ENCODE measurements at places on chromosomes 2 and 18.

DNA sequence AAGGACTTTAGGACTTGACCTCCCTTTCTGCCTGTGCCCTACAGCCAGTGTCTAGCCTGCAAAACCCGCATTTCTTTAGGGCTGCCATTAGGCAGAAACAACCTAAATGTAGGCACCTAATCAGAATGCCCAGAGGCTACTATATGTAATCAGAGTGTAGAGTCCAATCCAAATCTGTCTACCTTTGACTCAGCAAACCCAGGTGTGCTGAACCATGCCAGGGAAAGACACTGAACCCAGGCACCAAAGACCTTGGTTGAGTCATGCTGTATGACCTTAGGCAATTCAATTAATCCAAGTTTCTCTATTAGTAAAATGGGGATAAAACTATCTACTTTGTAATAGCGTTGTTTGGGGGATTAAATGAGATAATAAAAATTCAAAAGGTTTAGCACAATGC lies 20.7 kb downstream of the CAPN14 start:
- DNase-seq = no peak

DNA sequence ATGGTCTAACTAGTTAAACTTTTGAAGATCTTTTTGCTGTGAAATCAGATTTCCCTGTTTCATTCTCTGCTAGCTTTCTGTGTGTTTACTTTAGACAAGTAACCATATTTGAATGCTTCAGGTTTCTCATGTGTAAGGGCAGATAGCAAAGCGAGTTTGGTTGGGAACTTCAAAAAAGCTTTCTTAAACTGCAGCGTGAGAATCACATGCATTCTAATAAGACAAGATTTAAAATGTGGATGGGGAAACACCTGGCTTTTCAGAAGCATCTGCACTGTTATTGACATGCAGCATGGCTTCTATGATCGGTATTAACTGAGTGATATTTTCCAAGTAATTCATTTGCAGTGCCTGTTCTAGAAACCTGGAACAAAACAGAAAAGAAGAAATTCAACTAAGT lies 119.3 kb downstream of the ABCA12 start:
- no peak for DNase-seq

DNA sequence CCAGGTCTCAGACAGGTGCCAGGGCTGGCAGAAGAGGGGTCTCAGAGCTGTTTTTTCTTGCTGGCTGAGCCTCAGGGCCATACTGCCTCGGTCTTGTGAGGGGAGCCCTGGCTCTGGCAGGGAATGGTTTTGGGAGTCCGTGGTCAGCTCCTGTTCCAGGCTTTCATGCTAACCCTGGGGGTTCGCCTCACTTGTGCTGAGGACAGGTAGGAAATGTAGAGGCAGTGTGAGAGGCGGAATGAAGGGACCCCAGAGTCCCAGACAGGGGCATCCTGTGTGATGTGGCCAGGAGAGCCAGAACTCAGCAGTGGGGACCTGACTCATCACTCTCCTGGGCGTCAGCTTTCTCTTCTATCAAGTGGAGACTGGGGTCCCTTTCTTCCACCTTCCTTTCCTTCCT lies 5.7 kb upstream of the CELF4 start:
- no peak for DNase-seq

DNA sequence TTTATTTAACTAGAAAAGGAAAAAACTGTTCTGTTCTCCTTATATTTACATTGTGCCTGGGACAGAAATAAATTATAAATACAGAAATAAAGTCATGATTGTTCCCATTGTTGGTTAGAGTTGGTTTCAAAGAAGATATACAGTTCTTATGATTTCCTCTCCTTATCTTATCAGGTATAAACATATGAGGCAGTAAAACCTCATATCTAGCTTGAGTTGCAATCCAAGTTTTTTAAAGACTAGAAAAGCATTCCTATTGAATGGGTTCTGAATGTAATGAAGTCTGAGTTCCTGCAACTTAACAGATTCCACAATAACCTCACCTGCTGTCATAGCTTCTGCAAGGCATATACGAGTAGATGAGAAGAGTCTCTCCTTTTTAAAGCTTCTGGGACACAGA lies 114.7 kb upstream of the CAVIN2 start:
- DNase-seq = no peak

- DNase-seq = no peak
Observed at GRCh38 chr2:38591152-38591551, 11.6 kb downstream of the HNRNPLL start.

- no peak for DNase-seq
Observed at GRCh38 chr2:62822549-62822948, 117.0 kb downstream of the EHBP1 start.

DNA sequence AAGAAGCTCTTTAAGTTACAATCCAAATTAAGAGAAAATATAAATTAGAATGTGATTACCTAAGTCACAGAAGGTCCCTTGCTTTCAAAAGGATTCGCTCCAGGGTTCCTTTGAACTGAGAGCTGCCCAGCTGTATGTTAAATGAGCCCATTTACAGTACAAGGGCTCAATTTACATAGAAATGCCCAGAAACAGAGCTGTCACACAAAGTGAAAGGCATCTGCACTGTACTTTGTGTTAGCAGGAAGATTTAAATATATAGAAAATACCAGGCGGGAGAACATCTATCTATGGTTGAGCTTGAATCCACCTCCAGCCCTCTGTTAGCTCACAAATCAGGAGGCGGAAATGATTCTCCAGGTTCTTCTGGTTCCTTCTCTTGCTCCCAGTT lies 272.9 kb downstream of the PAX3 start:
- no peak for DNase-seq

- DNase-seq = no peak
Observed at GRCh38 chr2:63058921-63059792, 8.5 kb downstream of the OTX1 start.

GRCh38 chr2:69931832-69932595 lies 17.1 kb downstream of the MXD1 start:
- no peak for DNase-seq

- no peak for DNase-seq
Observed at GRCh38 chr18:2442726-2443275, 128.5 kb downstream of the METTL4 start.

DNA sequence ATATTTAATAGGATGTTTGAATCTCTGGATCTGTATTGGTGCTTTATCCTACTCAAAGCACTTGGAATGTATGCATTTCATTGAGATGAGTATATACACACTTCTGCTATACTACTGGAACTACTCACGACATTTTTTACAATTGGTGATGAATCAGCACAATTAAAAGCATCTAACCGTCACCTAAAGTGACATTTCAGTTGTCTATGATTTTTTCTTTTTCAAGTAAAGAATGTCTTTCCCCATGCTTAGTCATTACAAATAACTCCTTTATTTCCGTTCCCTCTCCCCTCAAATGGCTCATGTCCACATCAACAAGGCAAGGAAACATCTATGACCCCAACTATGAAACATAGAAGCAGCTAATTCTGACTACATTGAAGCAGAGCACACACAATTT lies 77.3 kb downstream of the CLIP4 start:
- DNase-seq = no peak

DNA sequence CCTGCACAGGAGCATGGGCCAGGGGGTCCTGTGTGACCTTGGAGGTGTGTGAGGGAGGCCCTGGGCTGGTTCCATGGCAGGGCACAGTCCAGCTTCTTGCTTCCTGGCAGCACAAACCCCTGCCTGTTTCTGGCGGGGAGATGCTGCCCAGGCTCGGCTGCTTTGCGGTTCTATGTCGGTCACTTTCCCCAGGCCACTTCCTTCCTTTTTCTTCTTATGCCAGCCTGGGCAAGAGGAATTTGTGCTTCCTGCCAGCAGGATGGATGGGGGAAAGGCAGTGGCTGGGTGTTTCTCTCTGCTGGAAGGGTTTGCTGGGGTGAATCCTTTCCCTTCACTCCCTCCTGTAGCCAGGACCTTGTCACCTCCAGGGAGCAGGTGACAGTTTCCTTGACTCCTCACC lies 24.3 kb downstream of the ASAP2 start:
- no peak for DNase-seq

GRCh38 chr2:36413218-36413617 lies 57.6 kb downstream of the CRIM1 start:
- no peak for DNase-seq

DNA sequence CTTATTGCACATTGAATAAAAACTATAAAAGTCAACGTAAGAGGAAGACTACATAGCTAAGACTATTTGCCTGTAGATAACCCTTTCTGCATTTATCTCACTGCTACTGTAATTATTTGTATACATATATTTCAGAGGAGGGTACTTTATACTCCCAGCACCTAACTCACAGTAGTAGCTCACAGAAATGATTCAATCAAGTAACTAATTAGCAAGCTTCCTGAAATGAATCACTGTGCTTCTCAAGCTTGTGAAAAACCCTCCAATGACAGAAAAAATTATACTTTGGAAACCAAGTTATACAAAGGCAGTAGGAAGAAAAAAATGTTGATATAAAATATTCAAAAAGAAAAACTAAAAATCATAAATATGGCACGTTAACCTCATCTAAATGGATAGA lies 124.9 kb downstream of the NBAS start:
- no peak for DNase-seq

GRCh38 chr18:8799001-8799400 lies 93.6 kb downstream of the MTCL1 start:
- DNase-seq = no peak

GRCh38 chr2:121088251-121089165 lies 196.5 kb downstream of the TFCP2L1 start:
- no peak for DNase-seq

DNA sequence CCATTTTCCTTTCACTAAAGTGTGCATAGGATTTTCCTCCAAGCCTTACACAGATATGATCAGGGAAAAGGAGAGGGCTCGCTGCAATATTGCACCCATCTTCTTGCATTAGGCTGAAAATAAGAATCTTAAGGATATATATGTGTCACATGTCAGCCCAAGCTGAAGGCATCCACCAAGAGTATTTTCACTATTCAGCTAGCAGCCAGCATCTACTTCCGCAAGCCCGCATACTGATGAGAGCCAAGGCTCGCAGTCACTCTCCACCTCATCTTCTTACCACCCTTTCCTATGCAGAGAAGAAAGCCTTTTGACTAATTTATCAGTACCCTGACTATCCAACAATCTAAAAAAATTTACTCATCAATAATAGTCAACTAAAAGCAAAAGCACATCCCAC lies 6.1 kb downstream of the TMEM163 start:
- no peak for DNase-seq

DNA sequence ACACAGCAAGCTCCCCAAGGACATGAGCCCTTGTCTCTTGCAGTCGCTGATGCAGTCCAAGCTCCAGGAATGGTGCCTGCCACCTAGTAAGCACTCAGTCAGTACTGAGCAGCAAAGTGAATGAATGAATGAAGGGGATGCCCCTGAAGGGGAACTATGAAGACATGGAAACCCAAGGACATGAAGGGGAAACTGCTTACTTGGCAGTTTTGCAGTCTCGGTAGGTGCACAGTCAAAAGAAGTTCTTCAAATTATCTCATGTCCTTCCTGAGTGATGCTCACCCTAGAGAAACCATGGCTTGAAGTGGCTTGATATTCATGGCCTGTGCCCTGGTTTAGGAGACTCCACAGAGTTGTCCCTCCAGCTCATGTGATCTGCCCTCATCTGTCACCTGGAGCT lies 102.1 kb upstream of the DLX2 start:
- DNase-seq = no peak

GRCh38 chr2:176454893-176455815 lies 185.9 kb downstream of the MTX2 start:
- DNase-seq = peak; percentile 81

- DNase-seq = no peak
Observed at GRCh38 chr2:135637456-135638087, 104.1 kb upstream of the UBXN4 start.

- DNase-seq = no peak
Observed at GRCh38 chr2:29060441-29060840, 13.9 kb downstream of the PCARE start.

DNA sequence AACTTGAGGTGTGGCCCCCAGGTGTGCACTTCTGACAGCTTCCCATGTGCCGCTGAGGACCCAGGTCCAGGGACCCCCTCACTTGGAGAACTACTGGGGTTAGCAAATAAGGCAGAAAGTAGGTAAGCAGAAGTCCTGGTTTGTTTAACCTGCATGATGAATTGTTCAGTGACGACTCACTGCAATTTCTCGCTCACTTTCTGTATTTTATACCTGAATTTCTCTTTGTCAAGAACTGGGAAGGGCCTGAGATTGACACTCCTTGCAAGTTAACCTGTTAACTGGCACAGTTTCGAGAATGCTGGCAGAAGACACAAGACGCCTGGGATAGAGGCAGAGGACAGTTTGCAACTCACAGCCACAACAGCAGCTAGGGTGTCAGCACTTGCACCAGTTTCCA lies 164.5 kb upstream of the NCK2 start:
- no peak for DNase-seq

DNA sequence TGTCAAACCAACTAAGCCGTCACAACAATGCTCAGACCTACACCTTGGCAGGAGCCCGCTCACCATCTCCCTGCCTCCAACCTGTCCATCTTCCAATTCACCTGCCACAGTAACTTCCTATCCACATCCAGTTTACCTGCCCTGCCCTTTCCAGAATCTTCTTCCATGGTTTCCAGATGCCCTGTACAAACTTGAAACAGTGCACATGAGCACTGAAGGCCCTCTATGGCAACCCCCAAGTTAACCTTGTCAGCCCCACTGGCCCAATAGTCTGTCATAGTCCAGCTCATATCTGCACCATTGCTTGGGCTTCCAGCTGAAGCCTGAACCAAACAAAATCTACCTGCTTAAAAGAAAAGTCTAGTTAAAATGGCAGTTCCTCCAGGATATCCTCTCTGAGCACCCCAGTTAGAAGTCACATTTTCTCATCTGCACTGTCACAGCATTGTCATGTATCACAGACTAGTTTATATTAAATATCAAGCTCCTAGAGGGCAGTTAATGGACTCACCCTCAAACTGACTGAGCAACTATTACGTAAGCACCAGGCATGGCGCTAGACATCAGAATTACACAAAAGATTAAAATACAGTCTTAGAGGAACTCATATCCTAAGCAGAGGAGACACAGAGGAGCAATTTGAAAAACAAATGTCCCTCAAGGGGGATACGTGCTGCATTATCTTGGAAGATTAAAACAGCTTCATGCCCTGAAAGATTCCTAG lies 11.6 kb downstream of the NFE2L2 start:
- no peak for DNase-seq

DNA sequence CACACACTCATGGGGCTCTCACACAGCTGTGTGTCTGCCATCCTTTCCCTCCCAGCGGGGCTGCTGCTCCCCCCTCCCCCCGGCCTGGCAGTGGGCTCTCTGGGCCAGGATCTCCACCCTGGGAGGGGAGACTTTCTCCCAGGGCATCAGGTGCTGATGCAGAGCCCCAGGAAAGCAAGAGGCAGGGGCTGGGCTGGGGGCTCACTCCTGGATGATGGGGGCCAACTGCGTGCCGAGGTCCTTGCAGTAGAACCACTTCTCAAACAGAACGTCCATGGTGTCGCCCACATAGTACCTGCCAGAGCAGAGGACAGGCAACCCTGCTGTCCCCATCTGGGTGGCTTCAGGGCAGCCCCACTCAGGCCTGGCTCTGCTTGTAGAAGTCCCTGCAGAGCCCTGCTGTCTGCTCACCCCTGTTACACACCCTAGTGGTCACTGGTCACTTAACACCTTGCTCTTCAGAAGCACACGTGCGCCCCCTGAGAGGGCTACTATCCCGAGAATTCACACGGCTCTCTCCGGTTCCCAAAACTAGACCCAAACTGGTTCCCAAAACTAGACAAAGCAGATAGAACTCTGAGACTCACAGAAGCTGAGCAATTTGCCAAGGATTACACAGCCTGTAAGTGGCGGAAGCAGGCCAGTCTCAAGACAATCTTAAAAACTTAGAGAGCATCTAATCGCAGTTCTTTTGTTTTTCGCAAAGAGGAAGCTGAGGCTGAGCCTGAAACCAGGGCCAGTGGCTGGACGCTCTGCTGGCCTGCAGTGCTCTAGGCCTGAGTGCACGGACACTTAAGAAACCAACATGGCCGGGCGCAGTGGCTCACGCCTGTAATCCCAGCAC lies 6.6 kb upstream of the OXER1 start:
- DNase-seq = no peak

GRCh38 chr2:241980193-241980592 lies 110.7 kb downstream of the RTP5 start:
- DNase-seq = no peak
